ENCODE measurements at places on chromosomes 7 and 10.

GRCh38 chr7:30450240-30450982 lies 28.2 kb downstream of the NOD1 start:
- DNase-seq: no peak

DNA sequence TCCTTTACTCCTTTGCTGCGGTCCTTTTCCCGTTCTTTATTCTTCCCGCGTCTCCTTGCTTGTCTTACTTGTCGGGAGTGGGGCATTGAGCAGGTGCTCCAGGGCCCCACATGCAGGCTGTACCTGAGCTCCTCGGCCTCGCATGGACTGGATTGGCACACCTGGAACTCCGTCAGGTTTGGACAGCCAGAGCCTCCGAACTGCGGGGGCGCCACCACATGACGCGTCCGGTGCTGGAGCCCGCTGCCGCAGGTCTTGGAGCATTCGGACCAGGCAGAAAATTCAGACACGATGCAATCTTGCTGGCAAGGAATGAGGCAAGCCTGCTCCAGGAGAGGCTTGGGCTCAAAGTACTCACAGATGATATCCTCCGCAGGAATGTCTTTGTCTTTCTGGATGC lies 195.7 kb downstream of the THSD7A start:
- DNase-seq: no peak

GRCh38 chr10:132187430-132188138 lies 836 bp downstream of the DPYSL4 start:
- DNase-seq: no peak

GRCh38 chr7:1026721-1027161 lies 17.6 kb upstream of the GPR146 start:
- DNase-seq: no peak

DNA sequence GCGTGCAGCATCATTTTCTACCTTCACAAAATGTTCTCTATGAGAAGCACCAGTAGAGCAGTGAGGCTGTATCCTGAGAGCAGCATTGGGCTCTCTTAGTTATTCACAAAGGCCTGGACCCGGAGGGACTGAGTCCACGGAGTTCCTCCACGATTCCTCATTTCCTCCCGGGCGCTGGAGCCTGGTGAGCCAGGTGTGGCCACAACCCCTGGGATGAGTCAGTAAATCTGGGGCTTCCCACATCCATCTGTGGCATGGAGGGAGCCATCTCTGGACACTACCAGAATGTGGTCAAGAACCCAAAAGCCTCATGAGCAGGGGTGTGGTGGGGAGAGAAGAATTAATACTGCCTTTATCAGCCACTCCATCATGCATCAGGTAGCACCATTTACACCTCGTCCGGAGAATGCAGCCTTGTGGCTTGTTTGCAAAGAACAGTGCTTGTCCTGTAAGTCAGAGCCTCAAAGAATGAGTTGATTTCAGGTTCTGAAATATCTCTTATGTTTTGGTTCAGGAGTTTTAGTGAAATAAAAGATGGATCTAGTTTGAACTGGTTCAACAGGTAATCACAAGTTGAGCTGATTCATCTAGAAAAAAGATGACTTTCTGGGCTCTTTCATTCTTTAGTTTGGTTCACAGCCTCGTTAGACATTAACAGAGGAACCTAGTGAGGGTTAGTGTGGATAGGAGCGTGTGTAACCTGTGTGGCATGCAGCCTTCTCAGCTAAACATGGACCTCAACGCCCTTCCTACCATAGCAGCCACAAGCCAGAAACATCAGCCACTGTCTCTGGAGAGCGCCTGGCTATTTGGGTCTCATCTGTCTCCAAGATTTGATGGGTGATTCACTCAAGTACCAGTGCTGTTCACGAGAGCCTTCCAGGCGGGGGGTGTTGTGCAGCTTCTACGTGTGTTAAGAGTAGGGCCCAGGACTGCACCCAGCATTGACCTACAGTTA lies 95.2 kb downstream of the WDR37 start:
- no peak for DNase-seq

GRCh38 chr10:133475425-133475734 lies 21.6 kb downstream of the SCART1 start:
- no peak for DNase-seq

GRCh38 chr7:142969183-142969582 lies 7.0 kb upstream of the KEL start:
- no peak for DNase-seq

- DNase-seq: no peak
Measured at GRCh38 chr10:50846753-50847152, 38.7 kb downstream of the A1CF start.

GRCh38 chr10:76618641-76619040 lies 1019.0 kb downstream of the KCNMA1 start:
- DNase-seq: no peak

GRCh38 chr10:28393956-28394568 lies 91.2 kb upstream of the MPP7 start:
- peak; percentile 68 for DNase-seq

- DNase-seq: no peak
Measured at GRCh38 chr10:26527018-26527417, 88.9 kb downstream of the APBB1IP start.

GRCh38 chr10:126102636-126103035 lies 206.3 kb downstream of the FANK1 start:
- no peak for DNase-seq

GRCh38 chr10:44325157-44325556 lies 59.7 kb downstream of the CXCL12 start:
- no peak for DNase-seq

DNA sequence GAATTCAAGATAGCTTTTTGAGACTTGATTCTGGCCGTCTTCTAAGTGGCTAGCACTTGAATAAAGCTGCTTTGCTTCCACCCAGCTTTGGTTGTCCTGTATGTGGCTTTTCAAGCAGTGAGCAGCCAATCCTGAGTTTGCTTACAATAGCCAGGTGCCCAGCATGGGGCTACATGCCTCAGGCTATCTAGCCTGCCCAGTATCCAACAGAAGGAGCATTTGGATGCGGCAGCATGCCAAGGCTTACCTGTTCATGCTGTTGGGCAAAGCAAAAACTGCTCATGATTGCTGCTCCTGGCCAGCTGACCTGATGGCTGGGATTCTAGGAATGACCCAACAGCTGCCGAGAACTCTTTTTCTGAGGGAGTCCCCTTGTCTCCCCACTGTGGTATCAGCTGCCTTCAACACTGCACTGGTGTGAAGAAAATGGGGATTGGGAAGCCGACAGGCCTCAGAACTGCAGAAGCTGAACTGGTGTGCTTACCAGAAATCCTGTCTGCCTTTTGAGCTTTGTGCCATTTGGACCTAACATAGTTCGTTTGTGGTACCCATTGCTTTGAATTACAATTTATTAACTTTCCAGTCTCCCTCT lies 618.9 kb upstream of the IGFBP3 start:
- no peak for DNase-seq

DNA sequence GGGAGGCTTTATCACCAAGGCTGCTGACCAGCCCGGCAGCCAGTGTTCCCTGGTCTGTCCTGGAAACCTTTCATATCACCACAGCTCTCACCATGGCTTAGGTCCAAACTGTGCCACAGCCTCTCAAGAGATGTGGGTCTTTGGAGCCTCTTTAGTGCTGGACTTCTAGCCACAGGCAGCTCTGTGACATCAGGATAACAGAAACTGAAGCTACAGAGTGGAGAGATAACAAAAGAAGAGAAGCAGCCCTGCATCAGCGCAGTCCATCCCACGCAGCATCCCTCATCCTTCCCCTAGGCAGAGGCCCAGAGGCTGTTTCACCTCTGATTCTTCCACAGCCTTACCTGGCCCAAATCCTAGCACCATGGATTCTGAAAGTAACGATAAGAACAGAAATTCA lies 187.9 kb upstream of the KMT2E start:
- no peak for DNase-seq

GRCh38 chr10:130371666-130372065 lies 235.5 kb downstream of the GLRX3 start:
- DNase-seq: no peak

- no peak for DNase-seq
Measured at GRCh38 chr7:69871213-69871885, 273.1 kb downstream of the AUTS2 start.

- DNase-seq: no peak
Measured at GRCh38 chr7:2968616-2969397, 74.9 kb downstream of the CARD11 start.

DNA sequence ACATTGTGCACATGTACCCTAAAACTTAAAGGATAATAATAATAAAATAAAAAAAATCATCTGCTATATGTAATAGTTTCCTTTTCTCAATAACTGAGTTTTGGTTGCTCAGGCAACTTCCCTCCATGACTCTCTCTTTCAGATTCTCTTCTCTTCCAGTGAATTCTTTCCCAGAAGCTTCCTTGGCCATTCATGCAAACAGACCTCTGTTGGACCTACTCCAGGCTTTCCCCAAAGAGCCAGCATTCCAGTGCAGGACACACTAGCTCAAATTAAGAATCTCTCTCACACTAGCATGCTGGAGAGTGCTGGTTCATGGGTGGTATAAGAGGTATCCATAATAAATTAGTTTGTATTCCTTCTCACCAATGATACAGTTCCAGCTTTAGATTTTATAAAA lies 31.0 kb upstream of the ZEB1 start:
- DNase-seq: no peak

GRCh38 chr10:119166564-119166963 lies 1.1 kb upstream of the SFXN4 start:
- no peak for DNase-seq

DNA sequence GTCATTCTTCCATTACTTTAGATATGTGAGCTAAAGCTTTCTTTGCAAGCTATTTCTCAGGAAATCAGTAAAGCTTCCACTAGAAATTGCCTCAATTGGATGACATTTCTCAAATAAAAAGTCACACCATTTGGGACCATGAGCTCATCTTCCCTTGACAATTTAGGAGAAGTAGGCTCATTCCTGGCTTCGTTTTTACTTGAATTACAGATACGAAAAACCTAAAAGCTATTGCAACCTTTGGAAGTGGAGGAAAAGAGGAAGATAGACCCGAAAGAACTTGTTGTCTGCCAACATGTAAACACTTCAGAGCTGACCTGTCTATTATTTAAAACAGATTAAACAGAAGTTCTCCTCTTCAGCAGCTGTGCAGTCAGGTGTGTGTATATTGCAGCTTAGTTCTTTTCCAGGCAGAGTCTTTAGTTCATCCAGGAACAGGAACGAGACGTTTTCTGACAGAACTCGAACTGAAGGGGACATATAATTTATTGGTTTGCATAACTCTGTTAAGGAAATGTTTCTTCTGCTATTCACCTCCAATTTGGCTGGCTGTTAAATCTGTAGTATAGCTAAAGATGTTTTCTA lies 43.1 kb upstream of the ST8SIA6 start:
- DNase-seq: no peak

DNA sequence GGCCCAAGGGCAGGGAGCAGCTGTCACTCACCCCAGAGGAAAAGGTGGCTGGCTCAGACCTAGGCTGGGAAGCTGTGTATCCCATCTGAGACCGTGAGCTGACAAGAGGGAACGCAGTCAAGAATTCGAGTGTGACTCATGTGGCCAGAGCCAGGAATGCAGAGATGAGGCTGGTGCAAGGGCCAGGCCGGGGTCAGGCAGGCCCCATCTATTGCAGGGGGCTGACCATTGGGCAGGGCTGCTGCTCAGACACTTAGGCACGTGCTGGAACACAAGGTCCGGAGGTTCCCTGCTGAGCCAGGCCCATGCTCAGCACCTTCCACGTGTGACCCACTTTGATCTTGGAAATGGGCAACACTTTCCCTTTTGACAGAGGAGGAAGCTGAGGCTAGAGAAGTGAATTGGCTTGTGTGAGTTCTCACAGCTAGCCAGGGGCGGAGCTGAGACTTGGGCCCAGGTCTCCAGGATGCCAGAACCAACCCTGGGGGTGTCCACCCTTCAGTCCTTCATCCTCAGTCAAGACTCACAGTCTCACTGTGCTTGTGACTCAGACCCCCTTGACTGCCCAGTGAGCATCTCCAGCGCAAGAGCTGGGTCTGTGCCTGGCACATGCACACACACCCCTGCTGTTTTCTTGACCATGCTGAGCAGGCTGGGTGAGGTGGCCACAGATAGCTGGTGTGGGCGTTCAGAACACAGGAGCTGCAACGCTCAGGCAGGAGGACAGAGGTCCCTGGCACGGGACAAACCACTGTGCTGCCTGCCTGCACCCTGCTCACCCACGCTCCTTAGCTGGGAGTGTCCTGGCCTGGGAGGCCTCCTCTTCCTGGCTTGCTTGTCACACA lies 47.6 kb upstream of the PPIF start:
- no peak for DNase-seq

DNA sequence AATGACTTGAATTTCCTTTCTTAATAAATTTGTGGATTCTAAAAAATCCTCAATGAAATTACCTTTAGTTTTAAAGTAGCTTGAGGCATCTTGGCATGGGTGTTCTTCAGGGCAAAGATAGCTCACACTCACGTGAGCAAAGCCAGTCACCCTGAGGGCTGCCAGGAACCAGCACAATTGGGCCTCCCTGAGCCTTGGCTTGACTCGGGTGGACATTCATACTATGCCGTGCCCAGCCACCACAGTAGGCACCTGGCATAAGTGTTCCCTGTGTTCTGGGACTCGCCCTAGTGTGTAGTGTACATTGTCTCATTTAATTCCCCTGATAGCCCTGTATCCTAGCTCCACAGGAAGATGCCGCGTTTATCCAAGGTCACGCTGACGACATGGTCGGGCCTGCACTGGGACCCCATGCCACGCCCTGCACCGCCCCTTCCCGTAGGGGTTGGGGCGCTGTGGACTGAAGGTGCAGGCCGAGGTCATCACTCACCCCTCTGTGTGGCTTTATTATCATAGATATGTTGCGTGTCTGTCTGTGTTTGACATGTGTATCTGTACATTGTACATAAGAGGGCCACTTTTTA lies 67.7 kb downstream of the DYNC2I1 start:
- DNase-seq: no peak

GRCh38 chr10:10712155-10712704 lies 305.4 kb upstream of the CELF2 start:
- DNase-seq: no peak

DNA sequence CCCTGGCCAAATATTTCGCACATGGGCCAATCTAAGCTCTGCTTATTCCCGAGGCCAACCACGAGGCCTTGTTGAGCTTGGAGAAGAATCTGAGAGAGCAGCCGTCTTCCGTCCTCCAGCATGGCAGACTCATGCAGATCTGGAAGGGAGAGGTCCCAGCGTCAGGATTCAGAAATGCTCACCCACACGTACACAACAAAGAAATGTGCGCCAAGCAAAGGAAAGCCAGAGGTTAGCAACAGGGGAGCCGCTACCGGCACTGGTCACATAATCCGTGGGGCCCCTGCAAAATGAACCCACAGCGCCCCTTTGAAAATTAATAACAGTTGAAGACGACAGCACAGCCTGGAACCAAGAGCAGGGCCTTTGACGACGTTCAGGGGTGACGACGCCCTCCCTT lies 25.4 kb upstream of the PRKAG2 start:
- no peak for DNase-seq

- no peak for DNase-seq
Measured at GRCh38 chr7:149125189-149125862, 798 bp downstream of the ZNF425 start.

DNA sequence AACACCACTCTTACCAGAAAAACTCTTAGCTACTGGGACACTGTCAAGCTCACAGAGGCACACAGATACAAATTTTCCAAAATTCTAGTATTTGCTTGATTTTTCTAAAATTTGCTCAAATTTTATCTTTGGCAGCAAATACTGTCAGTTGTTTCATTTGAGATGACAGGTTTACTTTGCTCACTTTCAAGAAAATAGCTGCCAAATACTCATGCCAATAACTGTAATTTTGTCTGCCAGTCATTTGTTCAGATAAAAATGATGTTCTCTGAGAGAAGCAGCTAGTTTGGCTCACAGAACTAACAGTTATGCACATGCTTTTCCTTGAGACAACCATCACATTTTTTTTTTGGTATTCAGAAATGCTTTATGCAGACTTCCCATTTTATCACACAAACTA lies 82.8 kb downstream of the LRRC18 start:
- no peak for DNase-seq

GRCh38 chr10:132109341-132110110 lies 43.8 kb downstream of the JAKMIP3 start:
- DNase-seq: peak; percentile 21

All from head of caudate nucleus (tissue), 42 donors.